ENCODE measurements at places on chromosomes 11 and 22. TPM values are rescaled to one million over a fixed set of nuclear protein-coding genes. Genes with fewer than 3 reads are reported as not detected.

- DNase-seq, result no peak
Measured at GRCh38 chr11:104970756-104971155, 2.4 kb upstream of the CASP4 start.

- DNase-seq, result no peak
Measured at GRCh38 chr11:34595960-34596644, 24.8 kb upstream of the EHF start.

DNA sequence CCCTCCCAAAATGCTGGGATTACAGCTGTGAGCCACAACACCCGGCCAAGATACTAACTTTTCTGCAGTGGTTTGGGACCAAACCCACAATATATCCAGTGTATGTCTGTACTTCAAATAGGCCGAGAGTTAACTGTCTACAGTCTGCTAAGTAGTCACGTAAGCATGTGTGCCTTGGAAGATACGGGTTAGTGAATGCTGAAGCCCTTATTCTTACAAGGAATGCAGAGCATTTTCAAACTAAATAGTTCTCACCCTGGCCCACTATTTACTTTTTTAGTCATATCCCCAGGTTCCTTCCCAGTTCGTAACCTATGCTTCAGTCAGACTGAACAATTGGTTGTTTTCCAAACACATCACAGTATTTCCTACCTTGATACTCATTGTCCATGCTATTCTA lies 176.0 kb downstream of the WNT11 start:
- DNase-seq, result no peak

GRCh38 chr22:40314041-40314440 lies 32.3 kb upstream of the ADSL start:
- DNase-seq, result no peak

GTSE1 gene
- total RNA-seq, result 0.49 TPM
